Head of caudate nucleus (tissue), 42 donors: ENCODE measurements at places on chromosomes 6 and 20.
A peak's percentile ranks its signal among the peaks of the same experiment; 100 is the strongest.

GRCh38 chr6:161374971-161375873, 101.4 kb upstream of the AGPAT4 start:
- peak; percentile 84 for DNase-seq

GRCh38 chr6:17577059-17577458, 23.0 kb upstream of the FAM8A1 start:
- DNase-seq = no peak

DNA sequence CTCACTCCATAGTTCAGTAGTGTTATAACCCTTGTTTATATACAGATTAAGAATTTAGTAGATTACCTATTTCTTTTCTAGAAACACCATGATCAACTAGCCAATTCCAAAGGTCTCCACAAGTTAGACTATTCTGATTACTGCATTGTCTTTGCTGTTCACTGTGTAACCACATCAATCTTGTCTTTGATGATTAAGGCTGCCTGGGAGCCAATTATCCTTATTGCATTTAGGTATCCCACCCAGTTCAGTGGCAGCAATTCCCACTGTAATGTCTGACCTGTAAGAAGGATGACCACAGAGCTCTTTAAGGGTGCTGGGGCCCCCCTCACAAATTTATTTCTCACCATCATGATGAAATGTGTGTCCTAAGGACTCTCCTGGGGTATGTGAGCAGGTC, 40.2 kb downstream of the PKIB start:
- DNase-seq = no peak

DNA sequence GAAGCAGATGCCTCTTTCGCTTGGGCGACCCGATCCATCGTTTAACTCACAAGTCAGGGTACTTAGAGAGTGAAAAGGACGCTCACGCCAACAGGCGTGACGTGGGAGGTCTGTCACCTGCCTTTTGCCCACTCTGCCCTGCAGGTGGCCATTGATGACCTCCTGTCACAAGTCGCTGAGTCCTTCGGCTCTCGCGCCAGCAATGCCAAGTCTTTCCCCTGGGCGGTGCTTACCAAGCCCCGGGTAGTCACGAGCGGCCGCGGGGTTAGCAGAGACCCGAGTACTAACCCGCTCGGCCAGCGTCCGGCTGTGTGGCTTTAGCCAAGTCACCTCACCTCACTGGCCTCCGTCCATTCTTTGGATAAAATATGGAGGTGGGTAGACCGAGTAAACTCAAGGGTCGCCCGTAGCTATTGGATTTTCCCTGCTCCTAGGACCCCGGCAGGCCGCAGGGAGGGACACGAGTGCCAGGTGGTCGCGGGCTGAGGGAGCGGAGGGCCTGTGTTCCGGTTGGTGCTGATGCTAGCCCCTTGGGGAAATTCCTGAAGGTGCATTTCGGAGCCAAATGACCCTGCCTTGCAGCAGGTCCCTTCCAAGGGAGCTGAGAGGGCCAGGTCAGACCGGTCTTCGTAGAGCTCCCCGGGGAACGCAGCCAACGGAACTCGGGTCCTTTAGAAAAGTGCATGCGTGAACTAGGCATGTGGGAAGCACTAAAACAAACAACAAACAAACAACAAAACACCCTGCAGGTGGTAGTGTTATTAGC, 668 bp downstream of the PKIB start:
- peak; percentile 8 for DNase-seq

DNA sequence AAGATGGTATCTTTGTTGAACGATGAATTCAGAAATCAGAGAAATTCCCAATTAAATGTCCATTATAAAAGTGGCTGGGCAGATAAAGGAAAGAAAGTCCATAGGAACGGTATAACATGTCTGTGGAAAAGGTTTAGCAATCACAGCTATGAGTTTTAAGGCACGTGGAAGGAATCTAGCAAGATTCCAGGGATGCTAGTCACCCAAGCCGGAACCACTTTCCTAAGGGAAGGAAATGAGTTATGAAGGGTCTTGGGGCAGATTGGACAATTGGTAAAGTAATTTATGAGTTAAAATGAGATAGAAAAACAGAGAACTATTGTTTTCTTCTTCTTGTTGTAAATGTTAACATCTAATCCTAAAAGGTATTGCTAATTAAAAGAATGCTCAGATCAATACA, 384.8 kb downstream of the ADGRB3 start:
- no peak for DNase-seq

DNA sequence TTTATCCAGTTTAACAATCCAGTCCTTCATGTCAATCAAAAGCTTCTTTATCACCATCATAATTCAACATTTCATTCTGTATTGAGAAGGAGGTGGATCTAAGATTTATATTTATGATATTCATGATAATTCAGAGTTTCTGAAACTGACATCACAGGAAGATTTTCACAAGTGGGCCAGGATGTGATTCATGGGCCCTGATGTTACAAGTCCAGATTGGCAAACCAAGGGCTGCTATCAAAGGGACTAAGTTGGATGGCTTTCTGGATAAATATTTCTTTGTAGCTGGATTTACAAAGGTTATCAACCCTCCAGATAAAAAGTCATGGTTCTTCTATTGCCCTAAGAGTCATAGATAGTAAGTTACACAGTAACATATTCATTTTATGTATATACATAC, 866.5 kb downstream of the KIF16B start:
- DNase-seq = no peak

DNA sequence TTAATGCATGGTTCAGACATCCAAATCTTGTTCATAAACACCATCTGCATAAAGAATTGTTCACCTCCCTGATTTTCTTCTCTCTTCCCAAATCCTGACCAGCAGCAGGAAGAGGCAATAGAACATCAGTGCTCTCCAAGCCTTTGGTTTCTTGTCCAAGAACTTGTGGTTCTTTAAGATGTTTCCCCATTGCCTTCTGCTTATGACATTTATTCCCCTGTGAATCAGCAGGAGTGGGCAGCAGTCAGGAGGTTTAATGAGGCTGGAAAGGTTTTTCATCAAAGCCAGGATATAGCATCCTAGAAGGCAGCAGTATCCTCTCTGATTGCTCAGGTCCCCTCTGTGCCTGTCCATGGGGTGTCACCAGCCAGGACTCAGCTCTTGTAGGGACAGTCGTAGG, 5.3 kb downstream of the HDDC2 start:
- DNase-seq = no peak

DNA sequence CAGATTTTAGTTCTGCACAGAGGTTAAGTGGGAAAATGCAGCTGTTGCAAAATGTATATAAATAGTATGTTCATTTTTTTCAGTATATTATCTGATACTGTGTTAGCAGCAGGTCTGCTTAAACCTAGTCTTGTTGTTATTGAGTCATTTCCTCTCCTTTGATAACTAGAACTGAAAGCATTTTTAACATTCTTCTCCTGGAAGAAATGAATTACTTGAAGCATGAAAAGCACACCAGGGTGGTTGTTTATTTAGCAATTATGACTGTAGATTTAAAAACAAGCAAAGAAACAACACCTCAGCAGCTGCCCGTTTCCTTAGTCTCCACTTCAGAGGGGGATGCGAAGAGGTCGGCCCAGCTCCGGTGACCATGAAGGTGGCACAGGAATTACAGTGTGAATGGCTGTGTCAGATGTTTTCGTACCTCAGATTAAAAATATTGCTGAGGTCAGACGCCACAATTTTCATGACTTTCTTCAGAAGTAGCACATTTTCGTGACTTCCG, 53.5 kb downstream of the GOPC start:
- DNase-seq = no peak
